ENCODE measurements at places on chromosomes 2 and 18.

GRCh38 chr2:112690853-112691401 lies 29.9 kb upstream of the NT5DC4 start:
- DNase-seq = no peak

DNA sequence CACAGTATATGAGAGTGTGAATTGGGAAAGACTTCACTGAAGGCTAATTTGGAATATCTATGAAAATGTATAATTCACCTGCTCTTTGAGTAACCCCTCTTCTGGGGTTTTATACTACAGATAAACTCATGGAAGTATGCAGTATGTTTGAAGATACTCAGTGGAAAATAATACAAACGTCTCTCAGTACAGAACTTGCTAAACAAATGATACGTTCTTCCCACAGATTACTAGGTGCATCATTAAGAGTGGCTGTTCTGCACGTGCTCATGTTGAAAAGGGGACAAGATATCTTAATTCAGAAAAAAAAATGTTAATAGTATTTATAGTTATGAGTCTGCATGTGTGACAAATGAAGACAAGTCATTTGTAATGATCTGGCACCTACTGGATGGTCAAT lies 70.2 kb upstream of the EPAS1 start:
- no peak for DNase-seq

DNA sequence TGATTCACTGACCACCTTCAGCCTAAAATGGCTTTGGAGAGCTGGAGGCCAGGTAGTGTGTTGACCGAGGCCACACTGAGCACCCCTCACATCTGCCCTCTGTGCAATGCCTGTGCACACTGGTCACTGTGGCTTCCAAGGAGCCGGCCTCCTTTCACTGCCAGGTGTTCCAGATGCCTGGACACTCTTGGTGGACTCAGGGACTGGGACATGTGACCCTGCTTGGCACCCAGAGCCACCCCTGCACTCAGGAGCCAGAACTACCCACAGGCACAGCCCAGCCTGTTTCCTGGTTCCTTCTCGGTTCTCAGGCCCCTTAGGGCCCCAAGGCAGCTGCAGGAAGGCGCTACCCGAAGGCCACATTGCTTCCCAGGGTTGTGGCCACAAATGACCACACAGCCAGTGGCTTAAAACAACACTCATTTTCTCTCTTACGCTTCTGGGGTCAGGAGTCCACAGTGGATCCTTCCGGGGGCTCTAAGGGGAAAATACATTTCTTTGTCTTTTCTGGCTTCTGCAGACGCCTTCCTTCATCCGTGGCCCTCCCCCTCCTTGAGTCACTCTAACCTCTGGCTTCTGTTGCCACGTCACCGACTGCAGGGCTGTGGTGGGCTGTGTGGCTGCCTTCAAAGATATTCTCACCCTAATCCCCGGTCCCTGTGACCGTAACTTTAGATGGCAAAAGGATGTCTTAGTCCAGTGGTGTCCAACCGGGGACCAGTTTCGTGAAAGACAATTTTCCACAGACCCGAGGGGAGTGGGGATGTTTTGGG lies 78.6 kb downstream of the ASB1 start:
- DNase-seq = no peak

DNA sequence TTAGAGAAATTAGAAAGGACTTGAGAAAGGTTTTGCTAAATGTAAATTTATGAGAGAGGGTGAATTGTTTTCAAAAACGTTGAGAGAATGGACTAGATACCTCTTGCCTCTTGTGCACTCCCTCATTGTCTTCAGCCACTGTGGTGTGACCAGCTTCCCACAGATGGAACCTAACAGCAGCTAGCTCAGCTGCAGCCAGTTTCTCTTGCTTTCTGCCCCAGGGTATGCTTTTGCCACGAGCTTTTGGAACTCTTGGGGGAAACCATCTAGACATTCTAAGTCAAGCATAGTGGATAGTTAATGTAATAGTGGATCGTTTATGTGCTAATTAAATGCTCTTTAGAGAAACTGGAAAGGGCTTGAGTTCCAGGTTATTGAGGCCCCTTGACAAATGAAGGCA lies 288.2 kb downstream of the CTNNA2 start:
- no peak for DNase-seq

DNA sequence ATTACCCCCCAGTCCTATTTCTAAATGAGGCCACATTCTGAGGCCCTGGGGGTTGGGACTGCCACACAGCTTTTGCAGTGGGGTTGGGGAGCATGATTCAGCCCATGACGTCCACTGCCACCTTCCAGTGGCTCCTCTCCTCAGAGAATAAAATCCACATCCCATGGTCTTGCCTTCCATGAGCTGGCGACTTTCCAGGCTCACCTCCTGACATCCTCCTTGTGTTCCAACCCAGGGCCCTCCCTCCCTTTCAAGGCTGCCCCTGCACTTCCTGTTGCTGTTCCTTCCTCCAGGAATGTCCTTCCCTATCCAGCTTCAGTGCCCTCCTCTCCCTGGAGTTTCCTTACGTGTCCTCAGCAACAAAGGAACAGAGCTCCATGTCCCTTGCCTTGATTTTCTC lies 187.3 kb upstream of the ID2 start:
- DNase-seq = no peak

DNA sequence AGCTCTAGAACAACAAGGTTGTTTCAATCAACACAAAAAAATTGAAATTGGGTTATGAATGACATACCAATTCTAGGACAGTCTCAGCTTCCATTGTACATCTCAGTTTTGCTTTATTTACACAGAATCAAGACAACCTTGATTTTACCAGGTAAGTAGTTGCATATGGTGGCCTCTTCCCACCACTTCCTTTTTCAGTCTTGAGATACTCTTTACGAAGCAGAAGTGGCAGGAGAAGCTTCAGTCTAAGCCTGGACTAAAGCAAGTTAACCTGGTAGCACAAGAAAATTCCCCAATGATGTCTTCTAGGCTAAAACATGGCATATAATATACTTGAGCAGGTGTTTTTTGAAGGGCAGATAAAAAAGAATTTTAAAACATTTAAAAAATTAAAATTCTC lies 10.7 kb upstream of the FAM136A start:
- DNase-seq = no peak

- no peak for DNase-seq
Observed at GRCh38 chr2:29261003-29261402, 145.8 kb downstream of the CLIP4 start.

DNA sequence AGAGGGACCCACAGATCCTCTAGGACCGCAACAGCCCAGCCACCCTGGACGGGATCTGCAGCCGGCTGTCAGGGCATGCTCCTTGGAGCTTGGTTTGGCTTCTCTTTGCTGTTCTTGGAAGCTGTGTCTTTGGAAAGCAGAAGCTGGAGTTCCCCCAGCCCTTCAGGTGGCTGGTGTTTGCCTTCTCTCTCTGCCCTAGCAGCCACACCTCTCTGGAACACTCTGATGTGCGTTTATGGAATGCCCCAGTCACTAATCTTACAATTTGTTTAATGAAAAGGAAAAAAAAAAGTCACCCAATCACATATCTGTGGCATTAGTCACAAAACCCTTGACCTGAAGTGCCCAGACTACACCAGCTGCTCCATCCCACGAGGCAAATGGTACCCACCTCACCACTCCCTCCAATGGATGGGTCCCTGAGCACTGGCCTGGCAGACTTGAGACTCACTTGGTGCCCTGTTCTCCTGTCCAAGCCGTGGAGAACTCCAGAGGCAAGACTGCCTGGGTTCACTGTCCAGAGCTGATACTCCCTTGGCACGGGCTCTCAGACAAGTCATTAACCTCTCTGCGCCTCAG lies 70.2 kb upstream of the DAPL1 start:
- no peak for DNase-seq

- no peak for DNase-seq
Observed at GRCh38 chr2:108315444-108315934, 26.8 kb downstream of the SULT1C2 start.

DNA sequence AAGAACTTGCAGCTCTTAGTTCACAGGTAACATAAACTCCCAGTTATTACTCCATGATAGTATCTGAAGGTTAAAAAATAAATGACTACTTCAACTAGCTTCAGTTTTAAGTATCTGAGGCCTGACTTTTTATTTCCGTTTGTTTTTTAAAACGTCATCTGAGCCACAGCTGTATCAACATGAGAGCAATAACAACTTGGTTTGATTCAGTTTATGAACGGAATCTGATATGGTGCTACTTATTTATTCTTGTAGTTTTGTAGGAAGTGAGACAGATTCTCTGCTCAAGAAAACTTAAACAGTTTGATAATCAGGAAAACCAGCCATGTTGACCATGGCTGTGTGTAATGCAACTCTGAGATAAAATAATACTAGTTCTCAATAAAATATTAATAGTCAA lies 34.9 kb downstream of the NAB1 start:
- no peak for DNase-seq

- no peak for DNase-seq
Observed at GRCh38 chr18:76688724-76689472, 133.5 kb upstream of the ZNF236 start.

- no peak for DNase-seq
Observed at GRCh38 chr2:23425338-23425871, 40.4 kb downstream of the KLHL29 start.

DNA sequence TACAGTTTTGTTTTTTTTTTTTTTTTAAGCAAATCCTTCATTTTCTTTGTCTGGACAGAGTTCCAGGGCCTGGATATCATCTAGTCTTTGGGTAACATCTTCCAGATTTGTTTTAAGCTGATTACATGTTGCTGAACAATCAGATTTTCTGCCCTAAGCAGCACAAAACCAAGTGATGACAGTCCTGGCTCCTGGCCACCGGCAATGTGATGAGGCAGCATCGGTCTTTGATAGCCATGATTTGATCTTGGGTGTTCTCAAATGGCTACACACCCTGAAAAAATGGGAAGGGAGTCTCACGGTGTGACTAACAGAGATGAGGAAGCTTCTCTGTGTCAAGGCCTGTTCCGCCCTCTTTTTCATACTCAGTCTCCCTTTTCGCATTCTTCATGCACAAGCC lies 708.6 kb upstream of the ZEB2 start:
- DNase-seq = no peak

DNA sequence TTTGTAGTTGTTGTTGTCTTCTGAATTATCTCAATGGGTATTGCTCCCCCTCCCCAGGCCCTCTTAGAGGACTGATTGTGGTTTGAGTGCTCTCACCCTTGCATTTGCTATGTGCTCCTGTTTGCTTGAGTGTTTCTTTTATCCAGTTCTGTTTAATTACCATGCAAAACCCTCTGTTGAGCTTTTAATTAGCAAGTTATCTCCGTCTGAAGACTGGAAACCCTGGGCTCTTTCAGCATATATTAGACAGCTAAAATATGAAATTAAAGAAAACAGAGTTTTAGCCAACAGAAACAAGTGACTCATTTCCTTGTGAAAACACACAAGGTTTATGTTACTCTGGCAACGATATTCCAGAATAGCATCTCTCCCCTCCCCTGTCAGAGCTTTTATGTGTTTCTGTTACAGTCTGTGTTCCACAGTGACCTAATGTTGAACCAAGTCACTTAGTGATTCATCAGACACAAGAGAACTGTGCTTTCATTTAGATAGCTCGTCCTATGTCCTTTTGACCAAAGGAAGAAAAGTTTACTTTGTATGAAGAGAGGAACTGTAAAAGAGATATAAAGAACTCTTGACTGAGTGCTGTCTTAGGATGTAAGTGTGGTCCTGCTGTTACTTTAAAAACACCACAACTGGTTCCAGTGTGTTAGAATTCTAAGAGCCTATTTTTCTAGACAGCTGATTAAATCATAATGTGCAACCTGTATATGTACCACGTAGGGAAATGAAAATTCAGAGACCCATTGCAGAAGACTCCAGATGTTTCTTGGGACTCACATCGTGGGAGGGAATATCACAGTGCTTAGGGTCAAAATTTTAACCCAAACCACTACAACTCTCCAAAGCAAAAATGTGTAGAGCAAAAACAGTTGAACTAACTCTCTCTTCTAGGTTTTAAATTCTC lies 172.8 kb upstream of the RBMS1 start:
- no peak for DNase-seq

DNA sequence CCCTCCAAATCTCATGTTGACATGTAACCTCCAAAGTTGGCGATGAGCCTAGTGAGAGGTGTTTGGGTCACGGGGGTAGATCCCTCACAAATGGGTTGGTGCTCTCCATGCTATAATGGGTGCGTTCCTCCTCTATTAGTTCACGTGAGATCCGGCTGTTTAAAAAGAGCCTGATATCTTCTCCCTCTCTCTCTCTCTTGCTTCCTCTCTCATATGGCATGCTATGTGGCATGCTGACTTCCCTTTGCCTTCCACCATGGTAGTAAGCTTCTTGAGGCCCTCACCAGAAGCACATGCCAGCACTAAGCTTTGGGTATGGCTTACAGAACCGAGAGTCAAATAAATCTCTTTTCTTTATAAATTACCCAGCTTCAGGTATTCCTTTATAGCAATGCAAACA lies 39.2 kb downstream of the C2orf76 start:
- no peak for DNase-seq

DNA sequence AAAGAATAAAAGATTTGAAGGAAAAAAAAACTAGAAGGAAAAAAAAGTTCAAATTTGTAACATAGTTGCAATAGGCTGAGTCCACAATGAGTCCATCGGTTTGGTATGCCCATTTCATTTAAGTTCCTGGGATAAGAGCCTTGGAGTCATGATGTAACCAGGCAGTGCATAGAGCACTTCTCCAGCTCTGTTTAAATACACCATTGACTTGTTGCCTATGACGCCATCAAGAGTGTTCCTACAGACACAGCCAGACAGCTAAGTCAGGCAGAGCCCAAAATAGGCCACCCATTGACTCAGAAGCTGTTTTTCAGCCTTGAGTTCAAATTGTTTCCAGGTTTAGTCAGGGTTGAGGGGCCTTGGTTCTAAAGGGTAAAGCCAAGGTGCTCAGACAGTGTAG lies 44.9 kb downstream of the SOCS6 start:
- DNase-seq = no peak

- no peak for DNase-seq
Observed at GRCh38 chr2:118923371-118923770, 18.6 kb upstream of the MARCO start.

DNA sequence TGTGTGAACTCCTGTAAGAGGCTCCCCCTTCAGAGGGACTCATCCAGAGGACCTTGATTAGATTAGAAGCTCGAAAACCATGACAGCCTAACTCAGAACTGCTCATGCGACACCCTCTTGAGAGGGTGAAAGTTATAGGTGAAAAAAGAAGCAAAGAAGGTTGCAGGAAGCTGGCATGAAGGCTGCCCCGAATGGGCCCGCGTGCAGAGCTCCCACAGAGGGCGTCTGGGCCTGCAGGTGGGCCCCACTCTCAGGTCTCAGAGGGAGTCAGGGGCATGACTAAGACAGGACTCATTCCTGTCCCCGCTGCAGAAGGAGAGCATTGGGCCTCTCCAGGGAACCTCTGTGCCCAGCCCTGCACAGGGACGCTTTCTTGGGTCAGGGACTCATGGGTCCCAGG lies 235.4 kb downstream of the EIPR1 start:
- DNase-seq = no peak

DNA sequence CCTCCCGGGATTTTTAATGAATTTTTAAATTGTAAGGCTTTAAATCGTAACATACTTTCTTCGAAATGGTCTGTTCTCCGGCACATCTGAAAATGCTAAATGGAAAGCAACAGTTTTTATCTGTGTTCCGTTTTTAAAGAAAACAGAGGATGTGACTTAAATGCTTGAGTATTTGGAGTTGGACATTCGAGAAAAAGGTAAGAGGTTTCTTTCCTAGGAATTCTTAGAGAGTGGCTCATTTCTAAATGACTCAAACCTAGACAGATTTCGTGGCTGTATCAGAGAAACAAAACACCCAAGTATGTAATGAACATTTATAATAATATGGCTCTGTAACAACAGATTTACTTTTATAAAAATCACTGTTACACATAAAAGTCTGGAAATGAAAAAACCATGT lies 177.6 kb upstream of the CCDC68 start:
- DNase-seq = no peak

GRCh38 chr2:75994759-75995158 lies 284.0 kb upstream of the GCFC2 start:
- DNase-seq = no peak

All from CMK (cell line).